ENCODE measurements at places on chromosomes 5 and 9.
A peak's percentile ranks its signal among the peaks of the same experiment; 100 is the strongest.

DNA sequence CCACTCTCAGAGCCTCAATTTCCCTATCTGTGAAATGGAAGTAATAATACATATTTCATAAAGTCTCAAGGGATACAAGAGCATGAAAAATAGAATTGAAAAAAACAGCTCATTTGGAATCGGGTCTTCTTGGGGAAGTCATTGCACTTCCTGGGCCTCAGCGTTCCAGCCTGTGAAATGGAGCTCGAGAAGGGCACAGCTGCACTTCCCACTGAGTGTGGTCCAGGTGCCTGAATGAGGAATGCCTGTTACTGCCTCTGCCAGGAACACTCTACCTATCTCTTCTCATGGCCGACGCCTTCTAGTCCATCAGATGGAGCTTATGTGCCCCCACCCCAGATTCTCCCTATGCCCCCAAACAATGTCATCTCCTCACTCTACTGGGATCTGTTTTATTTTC, 924 bp upstream of the NEURL1B start:
- DNase-seq, result no peak

- no peak for DNase-seq
These were observed 174.6 kb downstream of the GDNF start for GRCh38 chr5:37665272-37665671.

DNA sequence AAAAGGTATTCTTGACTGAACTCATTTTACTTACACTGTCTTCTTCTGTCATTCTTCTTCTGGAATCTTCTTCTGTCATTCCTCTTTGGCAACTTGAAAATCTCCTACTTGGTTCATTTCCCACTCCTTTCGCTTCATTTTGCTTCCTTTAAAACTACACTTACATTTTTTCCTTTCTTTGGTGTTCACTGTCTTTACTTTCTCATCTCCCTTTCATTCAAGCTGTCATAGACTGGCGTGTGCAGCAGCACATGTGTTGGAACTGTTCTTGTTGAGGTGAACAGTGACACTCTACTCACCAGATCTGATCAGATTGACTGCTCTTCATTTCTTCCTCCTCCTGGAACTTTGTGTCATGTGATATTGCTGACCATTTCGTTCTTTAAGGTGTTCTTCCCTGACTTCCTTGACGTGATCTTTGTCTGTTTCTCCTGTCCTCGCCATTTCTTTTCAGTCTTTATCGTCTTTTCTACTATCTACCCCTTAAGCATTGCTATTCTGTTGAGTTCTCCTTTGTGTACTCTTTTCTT, 6.4 kb downstream of the DNAJC25 start:
- no peak for DNase-seq

GRCh38 chr9:113155911-113156588, 5.2 kb downstream of the SLC31A2 start:
- no peak for DNase-seq

DNA sequence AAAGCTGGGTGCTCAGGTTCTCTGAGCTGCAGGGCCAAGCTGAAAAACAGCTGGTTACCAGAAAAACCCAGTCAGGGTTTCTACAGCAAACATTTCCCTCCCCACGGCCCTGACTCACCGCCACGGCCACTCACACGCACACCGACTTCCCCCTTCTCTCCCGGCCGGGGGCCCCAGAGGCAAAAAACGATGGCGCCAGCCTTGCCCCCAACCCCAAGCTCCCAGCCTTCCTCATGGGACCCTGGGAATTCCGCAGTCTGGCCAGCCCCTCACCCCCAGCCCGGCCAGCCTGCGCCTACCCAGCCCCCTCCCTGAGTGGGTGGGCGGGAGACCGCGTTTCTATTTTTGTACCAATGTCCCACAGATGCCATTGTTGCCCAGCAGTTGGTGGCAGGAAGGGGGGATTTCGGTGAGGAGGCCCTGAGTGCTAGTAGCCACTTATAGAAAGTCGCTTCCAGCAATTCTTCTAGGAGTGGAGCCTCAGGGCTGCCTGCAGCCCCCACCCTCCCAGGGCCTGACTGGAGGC, 18.4 kb downstream of the ENG start:
- DNase-seq, result no peak

- DNase-seq, result no peak
These were observed 135.2 kb upstream of the HMHB1 start for GRCh38 chr5:143676802-143677201.

GRCh38 chr5:15417156-15417555, 82.8 kb upstream of the FBXL7 start:
- DNase-seq, result no peak

DNA sequence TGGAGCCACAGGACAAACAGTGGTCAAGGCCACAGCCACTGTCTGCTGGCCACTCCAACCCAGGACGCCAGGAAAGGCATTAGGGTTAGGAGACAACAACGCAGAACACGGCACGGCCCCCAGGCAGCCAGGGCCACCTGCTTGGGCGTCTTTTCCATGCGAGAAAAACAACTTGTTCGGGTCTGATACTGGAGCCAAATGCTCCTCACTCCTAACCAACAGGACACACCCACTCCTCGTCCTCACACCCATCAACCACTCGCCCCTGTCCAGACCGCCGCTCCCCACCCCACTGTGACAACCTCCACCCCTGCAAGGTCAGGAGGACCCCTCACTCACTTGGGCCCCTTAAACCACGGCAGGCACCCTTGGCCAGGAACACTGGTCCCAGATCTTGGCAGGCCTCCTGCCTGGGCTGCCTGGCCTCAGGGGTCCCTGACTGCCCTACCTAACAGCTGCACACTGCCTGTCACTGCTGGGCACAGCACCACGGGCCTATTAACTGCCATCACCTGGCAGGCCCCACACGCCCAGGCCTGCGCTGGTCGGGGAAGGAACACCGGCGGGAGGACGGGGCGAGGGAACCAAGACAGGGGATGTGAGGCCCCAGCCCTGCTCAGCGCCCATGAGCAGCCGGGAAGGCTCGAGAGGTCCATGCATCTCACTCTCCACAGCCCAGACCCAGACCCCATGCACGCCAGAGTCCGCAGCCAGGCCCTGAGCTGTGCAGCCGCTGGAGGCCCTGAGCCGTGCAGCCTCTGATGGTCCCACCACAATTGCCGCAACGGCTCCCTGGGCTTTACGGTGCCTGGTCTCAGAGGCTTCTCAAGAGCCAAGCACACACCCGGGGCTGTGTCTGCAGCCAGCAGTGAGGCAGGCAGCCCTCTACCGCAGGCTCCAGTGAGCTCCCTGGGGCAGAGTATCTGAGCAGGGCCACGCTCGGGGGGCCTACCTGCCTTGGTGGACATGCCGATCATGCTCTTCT, 13.8 kb downstream of the CLPTM1L start:
- no peak for DNase-seq

- peak; percentile 63 for DNase-seq
These were observed 71.2 kb downstream of the RAPGEF1 start for GRCh38 chr9:131668439-131669268.

DNA sequence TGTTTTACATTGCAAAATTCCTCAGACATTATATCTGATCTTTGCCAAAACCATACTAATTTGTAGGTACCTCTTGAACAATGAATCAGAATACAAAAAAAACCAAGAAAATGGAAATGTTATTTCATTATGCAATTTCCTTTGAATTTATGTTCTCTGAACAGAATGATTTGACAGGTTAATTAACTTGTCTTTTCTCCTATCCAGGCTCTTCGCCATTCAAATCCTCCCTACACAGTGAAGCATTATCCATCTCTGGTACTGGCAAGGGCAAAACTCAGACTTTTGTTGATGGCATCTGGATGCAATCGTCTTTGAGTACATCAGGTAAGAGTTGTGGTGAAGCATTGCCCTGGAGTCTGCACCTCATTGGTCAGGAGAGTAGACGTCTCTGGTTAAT, 655.7 kb upstream of the ITGA1 start:
- DNase-seq, result no peak

DNA sequence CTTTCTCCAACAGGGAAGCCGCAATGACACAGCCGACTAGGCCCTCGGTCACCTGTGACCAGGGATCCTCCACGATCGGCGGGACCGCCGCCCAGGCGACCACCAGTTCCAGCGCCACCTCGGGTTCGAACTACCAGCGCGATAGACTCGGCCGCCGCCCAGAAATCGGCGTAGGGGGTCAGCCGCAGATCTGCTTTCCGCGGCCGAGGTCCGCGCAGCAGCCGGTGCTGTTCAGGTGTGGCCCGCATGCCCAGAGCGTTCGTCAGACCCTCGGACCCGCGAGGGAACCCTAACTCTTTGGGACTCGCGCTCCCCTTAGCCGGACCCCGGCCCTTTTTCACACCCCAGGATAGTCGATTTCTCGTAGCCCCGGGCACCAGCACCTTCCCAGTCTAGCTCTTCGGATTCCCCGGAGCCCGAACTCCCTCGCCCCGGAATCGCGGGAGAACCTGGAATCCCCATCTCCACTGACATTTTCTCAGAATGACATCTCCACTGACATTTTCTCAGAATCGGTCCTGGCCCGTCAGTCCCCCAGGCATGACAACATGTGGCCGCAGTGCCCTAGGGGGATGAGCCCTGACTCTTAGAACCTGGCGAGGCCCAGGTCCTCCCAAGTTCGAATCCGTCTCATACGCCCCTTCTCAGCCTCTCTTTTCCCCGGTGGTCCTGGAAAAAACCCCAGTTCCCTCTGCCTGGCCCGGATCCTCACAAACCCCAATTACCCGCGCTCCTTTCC, 428 bp downstream of the C5orf52 start:
- DNase-seq, result no peak

- no peak for DNase-seq
These were observed 25.7 kb upstream of the KCNV2 start for GRCh38 chr9:2691626-2692025.

DNA sequence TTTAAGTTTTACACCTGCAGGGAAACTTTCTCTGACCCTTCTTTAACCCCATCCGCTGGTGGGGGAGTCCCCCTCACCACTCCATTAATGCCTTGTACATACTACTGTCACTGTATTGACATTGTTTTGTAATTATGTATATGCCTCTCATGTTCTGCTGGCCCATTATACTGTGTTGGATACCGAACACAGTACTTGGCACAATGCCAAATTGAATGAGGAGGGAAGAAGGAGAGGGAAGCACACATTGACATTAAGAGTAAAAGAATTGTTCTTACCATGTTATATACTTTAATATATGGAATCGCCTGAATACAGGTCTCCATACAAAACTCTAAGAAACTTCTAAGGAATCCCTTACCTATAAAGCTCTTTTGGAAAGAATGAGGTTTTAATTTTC, 73.6 kb upstream of the GRHPR start:
- no peak for DNase-seq

All from DMS79 (cell line).